Activated CD8-positive, alpha-beta memory T cell treated with anti-CD3 and anti-CD28 coated beads, Interleukin-2, amount 10 ng/mL, durations not matched to agents 7 days and 5 days (primary cell): ENCODE measurements at places on chromosomes 7 and 10.

DNA sequence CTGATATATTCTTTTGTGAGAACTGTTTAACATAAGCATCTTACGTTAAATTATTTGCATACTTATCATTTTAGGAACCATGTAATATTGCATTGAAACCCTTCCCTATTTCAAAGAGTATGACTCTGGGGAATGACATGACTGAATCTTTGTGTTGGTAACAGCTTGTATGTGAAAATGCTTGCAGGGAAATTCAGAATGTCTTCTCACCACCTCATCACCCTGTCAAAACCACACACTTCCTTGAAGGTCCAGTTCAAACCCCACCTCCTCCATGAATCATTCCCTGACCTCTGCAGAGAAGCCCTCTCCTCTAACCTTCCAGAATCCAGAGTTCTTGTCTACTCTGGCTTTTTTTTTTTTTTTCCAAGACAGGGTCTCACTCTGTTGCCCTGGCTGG is 26.3 kb upstream of the NKX2-3 start:
- no peaks in the 10 kb centered on the region for H3K36me3 ChIP-seq
- H3K4me3 ChIP-seq, result no peak overlapping the region
- no peak for DNase-seq
- H3K4me1 ChIP-seq, result no peaks in the 10 kb centered on the region
- H3K27ac ChIP-seq, result no peak overlapping the region
- peaks cover 37% of the 10 kb centered on the region for H3K27me3 ChIP-seq

DNA sequence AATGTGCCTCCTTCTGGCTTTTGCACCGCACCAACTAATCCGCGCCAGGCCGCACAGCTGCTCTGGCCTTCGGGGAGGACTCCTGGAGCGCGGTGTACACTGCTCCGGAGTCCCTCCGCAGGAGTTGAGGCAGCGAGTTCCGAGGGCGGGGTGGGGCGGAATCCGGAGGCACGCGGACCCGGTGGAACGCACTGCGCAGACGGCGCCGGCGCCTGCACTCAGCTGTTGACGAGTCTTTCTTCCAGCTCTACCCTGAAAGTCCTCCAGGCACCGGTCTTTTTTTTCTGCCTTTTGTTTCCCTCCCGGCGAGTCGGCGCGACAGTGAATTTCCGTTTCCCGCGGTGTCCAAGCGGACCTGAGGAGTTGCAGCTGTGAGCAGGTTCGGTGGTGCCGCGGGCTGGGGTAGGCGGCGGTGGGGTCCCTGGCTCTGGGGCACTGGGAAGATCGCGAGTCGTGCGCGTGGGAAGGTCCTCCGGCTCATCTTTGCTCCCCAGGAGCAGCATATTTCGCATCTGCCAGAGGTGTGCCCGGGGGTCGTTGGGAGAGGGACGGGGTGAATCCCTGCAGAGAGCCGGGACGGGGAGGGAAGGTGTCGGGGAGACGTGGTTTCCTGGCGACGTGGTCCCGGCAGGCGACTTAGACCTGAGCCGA is 44.1 kb downstream of the SFTPD start:
- peaks cover 17% of the 10 kb centered on the region for H3K4me1 ChIP-seq
- H3K36me3 ChIP-seq, result no peaks in the 10 kb centered on the region

DNA sequence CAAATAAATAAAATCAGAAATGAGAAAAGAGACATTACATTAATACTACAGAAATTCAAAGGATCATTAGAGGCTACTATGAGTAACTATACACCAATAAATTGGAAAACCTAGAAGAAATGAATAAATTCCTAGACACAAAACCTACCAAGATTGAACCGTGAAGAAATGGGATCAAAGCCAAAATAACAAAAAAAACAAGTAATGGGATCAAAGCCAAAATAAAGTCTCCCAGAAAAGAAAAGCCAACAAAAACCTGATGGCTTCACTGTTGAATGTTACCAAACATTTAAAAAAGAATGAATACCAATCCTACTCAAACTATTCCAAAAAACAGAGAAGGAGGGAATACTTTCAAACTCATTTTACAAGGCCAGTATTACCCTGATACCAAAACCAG is 20.0 kb downstream of the GSDME start:
- peaks cover 2% of the 10 kb centered on the region for H3K36me3 ChIP-seq
- DNase-seq, result no peak
- H3K4me1 ChIP-seq, result no peaks in the 10 kb centered on the region
- peaks cover 61% of the 10 kb centered on the region for H3K27me3 ChIP-seq
- H3K4me3 ChIP-seq, result no peak overlapping the region
- H3K27ac ChIP-seq, result no peak overlapping the region

DNA sequence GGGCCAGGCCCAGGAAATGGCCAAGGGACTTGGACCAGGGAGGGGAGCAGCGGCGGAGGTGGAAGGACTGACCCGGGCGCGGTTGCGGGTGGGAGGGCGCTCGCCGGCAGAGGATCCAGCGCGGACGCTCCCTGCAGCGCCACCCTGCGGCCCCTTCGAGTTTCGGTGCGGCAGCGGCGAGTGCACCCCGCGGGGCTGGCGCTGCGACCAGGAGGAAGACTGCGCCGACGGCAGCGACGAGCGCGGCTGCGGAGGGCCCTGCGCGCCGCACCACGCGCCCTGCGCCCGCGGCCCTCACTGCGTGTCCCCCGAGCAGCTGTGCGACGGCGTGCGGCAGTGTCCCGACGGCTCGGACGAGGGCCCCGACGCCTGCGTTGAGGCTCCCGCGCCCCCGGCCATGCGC is 16.8 kb upstream of the ZNF467 start:
- peak; percentile 47 for DNase-seq
- H3K36me3 ChIP-seq, result no peaks in the 10 kb centered on the region
- no peak overlapping the region for H3K4me3 ChIP-seq
- H3K4me1 ChIP-seq, result no peaks in the 10 kb centered on the region
- peaks cover 20% of the 10 kb centered on the region for H3K27me3 ChIP-seq

- H3K4me3 ChIP-seq, result no peak overlapping the region
- no peaks in the 10 kb centered on the region for H3K27me3 ChIP-seq
- no peak for DNase-seq
- H3K4me1 ChIP-seq, result no peaks in the 10 kb centered on the region
Observed at GRCh38 chr7:102115181-102115580, 171.5 kb upstream of the SH2B2 start.

- peaks cover 15% of the 10 kb centered on the region for H3K27me3 ChIP-seq
- H3K27ac ChIP-seq, result no peak overlapping the region
- H3K4me1 ChIP-seq, result no peaks in the 10 kb centered on the region
Observed at GRCh38 chr7:138138244-138138643, 62.0 kb downstream of the AKR1D1 start.

GRCh38 chr7:28711114-28711513 is 247.0 kb downstream of the TRIL start:
- H3K36me3 ChIP-seq, result no peaks in the 10 kb centered on the region
- no peak overlapping the region for H3K27ac ChIP-seq
- no peak overlapping the region for H3K4me3 ChIP-seq
- no peaks in the 10 kb centered on the region for H3K4me1 ChIP-seq
- DNase-seq, result no peak
